ENCODE measurements at places on chromosomes 5 and 9.

DNA sequence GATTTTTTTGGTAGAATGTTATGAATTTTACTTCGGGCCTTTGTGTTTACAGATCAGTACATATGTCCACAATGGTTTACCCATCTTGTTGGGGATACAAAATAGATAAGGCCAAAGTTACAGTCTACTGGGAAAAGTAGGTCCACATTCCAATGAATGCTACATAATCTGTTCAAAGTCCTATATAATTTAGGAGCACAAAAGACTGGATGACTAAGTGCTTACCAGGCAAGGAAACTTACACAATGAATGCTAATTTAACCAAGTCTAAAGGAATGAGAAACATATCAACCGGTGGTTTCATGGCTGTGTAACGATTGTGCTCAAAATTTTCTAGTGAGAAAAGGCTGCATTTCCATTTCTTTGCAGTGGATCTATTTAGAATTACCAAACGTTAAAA lies 97.4 kb upstream of the TRPM3 start:
- DNase-seq = no peak

GRCh38 chr9:97438666-97439065 lies 26.8 kb downstream of the TDRD7 start:
- no peak for DNase-seq

DNA sequence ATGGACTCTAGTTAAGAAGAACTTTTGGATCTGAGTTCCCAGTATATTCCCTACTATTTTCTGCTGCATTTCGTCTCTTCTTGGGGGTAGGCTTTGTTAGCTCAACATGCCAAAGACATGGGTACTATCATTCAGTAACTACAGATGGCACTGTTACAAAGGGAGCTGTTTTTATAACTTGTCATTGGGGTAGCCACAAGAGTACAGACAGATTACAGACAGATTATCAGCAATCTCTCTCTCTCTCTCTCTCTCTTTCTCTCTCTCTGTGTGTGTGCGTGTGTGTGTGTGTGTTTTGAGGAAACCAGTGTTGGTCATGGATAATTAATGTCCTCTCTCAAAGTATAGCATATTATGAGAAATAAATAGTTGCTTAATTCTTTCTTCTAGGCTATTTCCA lies 116.1 kb downstream of the WDR70 start:
- DNase-seq = no peak

GRCh38 chr9:137224830-137225694 lies at the start of gene CYSRT1:
Gene CYSRT1 (plus strand): TSS chr9:137225174. CDS start chr9:137225622, 448 bp downstream.
- no peak for DNase-seq

DNA sequence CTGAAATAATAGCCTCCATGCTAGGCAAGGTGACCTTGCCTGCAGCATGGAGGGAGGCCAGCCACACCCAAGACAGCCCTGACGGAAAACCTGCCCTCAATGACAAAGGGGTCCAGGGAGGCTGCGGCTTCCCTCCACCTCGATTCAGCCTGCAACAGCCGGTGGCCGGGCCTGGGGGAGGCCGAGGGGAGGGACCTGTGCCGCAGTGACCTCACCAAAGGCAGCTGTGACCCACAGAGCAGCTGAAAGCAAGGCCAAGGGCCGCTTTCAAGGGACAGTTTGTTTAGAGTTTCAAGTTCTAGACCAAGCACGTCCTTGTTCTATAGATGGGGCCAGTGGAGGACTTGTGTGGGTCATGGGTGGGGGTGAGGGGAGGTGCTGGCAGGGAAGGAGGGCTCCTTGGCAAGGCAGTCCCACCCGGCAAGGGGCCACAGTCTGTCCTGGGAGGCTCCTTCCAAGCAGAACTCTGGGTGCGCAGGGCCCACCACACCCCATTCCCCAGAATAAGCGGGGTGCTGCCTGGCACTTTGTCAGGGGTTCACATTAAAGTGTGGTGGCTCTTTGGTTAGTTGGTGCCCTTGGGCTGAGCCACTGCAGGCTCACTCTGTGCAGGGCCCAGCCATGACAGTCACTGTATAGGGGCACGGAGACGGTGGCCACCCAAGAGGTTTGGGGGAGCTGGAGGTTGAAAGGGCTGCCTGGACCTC lies 226.5 kb downstream of the FANCC start:
- DNase-seq = no peak

- no peak for DNase-seq
Measured at GRCh38 chr9:76390656-76391055, 3.6 kb downstream of the RFK start.

GRCh38 chr5:50856401-50857119 lies 190.1 kb downstream of the PARP8 start:
- no peak for DNase-seq

DNA sequence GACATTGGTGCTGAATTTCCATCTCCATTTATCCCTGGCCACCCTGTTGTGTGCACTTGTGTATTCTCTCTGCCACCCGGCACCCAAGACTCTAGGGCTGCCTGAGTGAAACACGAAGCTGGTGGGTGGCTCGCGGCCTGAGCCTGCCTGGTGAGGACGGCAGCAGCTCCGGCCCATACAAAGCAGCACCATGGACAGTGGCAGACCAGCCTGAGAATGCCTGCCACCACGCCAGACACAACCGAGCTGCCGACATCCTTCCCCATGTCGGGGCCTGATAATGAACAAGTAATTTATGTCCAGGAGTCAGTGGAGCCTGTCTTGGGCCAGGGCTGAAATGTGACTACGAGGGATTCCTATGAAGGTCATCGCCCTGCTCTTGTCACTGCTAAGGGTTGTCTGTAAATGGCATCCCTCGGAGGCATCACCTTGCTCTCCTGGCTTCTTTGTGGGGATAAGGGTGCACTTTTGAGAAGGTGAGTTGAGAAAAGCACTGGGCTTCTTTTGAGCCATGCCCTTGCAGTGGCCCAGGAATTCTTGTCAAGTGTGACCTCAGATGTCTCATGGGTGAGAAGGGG lies 175.7 kb downstream of the MELK start:
- DNase-seq = no peak

GRCh38 chr9:109317311-109317978 lies 3.4 kb downstream of the EPB41L4B start:
- DNase-seq = no peak

DNA sequence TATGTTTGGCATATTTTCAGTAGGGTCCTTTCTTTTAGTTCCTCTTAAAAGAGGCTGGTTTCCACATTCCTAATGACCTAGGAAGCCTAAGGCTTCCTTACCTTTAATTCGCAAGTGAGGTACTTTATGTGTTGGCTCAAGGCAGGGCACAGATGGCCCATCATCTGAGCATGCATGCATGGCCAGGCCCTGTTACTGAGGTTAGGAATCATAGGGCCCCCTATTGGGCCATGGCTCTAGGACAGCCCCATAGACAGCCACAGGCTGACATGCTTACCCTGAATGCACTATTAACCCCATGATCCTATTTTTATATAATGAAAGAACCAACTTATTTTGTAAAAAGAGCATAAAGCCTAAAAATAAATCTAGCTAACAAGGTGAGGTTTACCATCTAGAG lies 271.4 kb downstream of the ELAVL2 start:
- no peak for DNase-seq

DNA sequence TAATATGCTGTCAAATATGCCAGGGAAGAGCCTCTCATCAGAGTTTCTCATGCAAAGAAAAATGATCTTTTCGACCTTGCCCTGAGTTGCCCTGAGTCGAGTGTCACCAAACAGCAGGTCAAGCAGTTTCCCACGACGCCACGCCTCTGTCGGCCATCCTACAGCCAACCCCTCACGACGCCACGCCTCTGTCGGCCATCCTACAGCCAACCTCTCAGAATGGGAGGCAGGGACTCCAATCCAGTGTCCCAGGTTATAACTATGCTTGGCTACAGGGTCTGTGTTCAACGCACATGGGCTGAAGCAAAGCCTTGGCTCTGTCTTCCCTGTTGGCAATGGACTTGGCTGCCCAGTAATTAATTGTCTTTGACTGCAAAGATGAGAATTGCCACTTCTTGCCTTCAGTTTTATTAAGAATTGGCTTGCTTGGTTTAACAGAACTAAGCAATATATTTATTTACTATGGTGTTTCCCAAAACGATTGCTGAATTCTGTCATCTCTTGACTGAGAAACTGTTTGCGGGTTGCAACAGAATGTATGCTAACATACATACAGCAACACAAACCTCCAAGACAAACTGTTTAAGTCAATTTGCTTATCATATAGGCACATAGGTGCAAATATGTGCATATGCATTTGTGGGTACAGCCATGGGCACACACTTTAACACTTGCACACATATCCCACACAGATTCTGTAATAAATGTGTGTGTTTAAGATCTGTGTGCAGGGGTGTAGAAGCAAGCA lies 352.9 kb downstream of the GLIS3 start:
- no peak for DNase-seq

- DNase-seq = no peak
Measured at GRCh38 chr5:44862808-44863207, 54.1 kb downstream of the MRPS30 start.

DNA sequence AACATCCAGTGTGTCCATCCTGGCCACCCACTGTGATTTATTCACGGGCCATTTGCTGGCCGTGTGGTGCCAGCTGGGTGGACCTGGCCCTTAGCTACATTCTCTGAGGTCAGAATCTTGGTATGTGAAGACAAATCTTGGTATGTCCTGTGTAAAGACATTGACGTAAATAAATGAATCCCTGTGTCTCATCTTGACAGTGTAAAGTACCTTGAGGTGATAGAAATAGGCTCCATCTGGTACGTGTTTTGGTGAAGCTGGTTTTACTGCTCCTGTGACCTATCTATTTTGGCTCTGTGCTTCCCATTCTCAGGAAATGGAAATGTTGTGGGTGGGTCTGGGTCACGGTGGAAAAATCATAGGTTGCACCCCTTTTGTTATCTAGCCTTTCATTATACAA lies 245.4 kb upstream of the ANKH start:
- DNase-seq = no peak

- DNase-seq = no peak
Measured at GRCh38 chr5:150215979-150216944, 26.4 kb downstream of the SLC6A7 start.

DNA sequence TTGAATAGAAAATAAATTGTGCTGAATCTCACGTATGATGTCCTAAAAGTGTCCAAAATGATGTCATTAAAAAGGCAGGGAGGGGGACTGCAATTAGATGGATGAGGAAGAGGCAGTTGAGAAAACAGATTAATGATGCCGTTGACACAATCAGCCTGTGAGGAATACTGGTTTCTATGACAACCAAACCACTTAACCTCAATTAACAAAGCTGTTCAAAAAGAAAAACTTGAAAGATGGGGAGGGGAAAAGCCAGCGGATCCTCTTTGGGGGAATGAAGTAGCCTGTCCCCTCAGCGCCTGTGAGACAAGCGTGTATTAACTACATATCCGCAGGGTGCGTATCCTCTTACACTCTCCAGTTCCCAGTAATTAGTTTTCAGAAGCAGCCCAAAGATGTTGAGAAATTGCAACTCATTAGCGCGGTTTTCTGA lies 160.7 kb downstream of the TTC39B start:
- DNase-seq = no peak

Data from CD4-positive, alpha-beta memory T cell (primary cell).